Stimulated activated CD8-positive, alpha-beta memory T cell treated with anti-CD3 and anti-CD28 coated beads, Interleukin-15, amount 100 ng/mL, for 1 hour (primary cell): ENCODE measurements at places on chromosomes 3 and 15.

DNA sequence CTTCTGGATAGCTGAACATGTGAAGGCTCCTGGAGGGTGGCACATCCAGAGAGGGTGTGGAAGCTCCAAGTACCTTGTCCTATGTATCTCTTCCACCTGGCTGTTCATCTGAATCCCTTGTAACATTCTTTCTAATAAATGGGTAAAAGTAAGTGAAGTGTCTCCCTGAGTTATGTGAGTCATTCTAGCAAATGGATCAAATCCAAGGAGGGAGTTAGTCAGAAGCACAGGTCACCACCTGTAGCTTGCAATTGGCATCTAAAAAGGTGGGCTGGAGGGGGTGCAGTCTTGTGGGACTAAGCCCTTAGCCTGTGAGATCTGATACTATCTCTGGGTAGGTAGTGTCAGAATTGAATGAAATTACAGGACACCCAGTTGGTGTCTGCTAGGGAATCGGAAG lies 71.0 kb downstream of the WWTR1 start:
- no peak for DNase-seq

GRCh38 chr15:24039683-24040082 lies 352.6 kb upstream of the NDN start:
- DNase-seq: no peak

DNA sequence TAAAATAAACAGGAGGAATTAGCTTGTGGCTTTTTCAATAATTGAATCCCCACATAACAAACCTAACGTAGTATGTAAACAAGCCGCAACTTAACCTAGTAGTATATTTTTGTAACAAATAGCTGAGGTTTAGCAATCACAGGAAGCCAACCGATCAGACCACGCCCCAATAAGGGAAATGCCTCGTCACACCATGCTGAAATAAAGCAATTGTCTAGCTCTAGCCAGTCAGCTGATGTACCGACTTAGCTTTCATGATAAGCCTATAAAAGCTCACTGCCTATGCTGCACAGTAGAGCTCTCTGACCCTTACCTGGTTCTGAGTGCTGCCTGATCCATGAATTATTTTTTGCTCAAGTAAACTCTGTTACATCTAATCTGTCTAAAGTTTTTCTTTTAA lies 208.9 kb downstream of the ROBO1 start:
- DNase-seq: no peak

DNA sequence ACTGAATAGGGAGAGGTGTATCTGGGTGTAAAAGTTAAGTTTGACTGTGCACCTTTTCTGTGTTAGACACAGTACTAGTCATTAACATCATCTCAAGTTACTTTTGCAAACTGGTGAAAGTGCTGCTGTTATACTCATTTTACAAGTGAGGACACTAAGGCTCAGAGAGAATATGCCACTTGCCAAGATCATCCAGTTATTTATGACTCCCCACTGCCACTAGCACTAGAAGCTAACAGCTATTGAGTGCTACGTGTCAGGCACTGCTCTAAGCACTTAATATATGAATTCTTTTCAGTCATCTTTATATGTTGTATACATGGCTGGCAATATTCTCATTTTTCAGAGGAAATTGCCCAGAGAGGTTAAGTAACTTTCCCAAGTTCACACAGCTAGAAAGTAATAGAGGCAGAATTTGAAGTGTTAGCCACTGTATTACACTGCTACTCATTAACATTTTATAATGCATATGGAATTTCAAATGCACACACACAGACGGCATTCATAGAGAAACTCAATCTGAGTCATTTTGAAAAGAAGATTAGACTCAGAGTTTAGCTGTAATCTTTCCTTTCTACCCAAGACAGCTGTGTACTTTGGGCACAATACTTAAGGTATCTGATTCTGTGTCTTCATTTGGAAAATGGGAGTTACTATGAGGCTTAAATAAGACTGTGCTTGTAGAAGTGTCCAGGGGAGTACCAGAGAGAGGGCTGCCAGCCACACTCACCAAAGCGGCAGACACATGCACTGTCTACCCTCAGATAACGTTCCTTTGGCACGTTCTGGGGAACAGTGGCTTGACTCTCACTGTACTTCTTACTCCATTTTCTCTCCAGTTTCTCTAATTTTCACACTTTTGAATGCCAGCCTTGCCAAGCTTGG lies 1.3 kb upstream of the MASP1 start:
- DNase-seq: no peak
